ENCODE measurements at places on chromosomes 6 and 20. TPM values are rescaled to one million over a fixed set of nuclear protein-coding genes. Genes with fewer than 3 reads are reported as not detected.
A peak's percentile ranks its signal among the peaks of the same experiment; 100 is the strongest.

GRCh38 chr6:25511376-25511775, 140.6 kb upstream of the SCGN start:
- DNase-seq = no peak
- no peaks in the 10 kb centered on the region for H3K4me1 ChIP-seq
- H3K36me3 ChIP-seq = peaks cover 7% of the 10 kb centered on the region
- no peak overlapping the region for H3K4me3 ChIP-seq
- H3K27me3 ChIP-seq = no peaks in the 10 kb centered on the region

DNA sequence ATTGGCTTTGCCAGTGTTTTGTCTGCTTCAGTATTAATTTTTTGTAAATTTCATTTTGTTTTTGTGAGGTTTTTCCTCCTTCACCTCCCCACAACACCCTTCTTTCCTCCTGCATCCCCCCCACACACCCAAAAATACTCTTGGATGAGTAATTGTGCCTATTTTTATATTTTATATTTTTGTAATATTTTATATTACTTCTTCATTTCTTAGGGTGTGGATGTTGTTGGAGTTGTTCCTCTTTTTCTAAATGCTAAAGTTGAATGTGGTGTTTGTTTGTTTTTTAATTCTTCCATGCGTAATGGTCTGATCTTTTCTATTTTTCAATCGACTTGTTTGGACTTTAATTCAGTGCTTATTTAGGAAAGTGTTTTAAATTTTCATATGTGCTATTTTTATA, 420.5 kb upstream of the SOX4 start:
- H3K27me3 ChIP-seq = no peaks in the 10 kb centered on the region
- DNase-seq = no peak
- H3K4me1 ChIP-seq = no peaks in the 10 kb centered on the region

DNA sequence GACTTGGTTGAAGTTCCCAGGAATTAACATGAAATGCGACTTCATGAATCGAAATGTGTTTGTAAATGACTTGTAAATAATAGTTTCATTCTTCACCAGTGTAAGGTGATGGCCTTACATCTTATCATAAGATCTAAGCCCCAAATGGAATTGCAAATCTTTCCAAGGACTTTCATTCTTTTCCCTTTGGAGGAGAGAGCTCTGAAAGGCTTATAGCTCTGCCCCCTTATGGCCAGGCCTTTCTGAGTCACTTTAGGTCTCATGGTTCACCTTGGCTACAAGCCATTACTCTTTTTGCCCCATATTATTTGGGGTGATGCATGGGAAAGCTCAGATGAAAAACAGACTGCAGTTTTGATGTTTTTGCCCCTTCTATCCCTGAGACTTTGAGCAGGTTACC, 209.1 kb upstream of the BMP2 start:
- no peaks in the 10 kb centered on the region for H3K27me3 ChIP-seq
- DNase-seq = no peak
- no peaks in the 10 kb centered on the region for H3K4me1 ChIP-seq
- no peak overlapping the region for H3K27ac ChIP-seq

DNA sequence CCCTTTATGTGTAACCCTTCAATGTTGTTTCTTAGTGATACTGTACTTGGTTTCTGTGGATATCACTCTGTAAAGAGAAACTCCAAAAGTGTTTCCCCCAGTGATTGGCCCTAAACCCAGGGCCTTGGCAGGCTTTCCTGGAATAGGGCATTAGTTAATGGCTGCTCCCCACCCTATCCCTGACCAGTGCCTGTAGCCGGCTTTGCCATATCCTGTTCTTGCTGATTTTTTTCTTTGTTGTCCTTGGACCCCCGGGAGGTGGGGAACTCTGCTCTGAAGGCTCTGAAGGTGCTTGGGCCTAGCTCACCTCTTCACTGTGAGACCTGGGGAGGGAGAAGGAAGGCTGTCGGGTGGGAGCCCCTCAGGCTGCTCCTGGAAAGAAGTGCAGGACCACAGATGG, 120.1 kb downstream of the TCP11 start:
- no peak overlapping the region for H3K4me3 ChIP-seq
- H3K36me3 ChIP-seq = no peaks in the 10 kb centered on the region
- H3K27me3 ChIP-seq = no peaks in the 10 kb centered on the region
- H3K4me1 ChIP-seq = no peaks in the 10 kb centered on the region
- DNase-seq = no peak

DNA sequence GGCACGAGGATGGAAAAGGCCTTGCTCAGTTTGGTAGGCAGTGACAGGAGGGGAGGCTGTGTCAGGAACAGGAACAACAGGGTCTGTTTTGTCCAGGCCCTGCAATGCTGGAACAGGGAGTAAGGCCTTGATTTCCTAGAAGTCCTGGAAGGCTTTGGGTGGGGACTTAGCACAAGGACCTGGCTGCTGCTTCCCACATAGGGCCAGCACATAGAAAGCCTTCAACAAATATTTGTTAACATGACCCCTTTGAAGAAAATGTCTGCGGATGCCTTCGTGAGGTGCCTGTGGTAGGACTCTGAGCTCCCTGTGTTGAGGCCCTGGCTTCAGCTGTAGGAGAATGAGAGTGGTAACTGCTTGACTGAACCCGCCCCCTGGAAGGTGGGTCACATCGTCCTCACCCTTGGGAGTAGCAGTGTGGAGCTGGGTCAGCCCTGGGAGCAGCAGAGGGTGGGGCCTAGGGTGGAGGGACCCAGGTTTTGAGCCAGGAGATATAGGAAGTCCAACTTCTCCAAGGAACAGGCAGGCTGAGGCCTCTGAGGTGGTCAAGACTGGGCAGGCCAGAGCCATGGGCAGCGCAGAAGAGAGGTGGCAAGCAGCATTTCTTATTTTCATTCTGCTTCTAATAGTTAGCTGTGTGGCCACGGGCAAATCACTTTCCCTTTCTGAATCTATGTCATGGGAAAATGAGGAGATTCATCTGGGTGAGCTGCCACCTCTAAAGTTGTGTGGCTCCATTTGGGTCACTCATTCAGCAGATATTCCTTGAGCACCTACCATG, 50.0 kb downstream of the CNBD2 start:
- H3K4me3 ChIP-seq = no peak overlapping the region
- peaks cover 7% of the 10 kb centered on the region for H3K27me3 ChIP-seq
- H3K36me3 ChIP-seq = no peaks in the 10 kb centered on the region
- DNase-seq = no peak
- no peaks in the 10 kb centered on the region for H3K4me1 ChIP-seq

GRCh38 chr20:41140226-41141133, 3.1 kb downstream of the PLCG1 start:
- no peaks in the 10 kb centered on the region for H3K27me3 ChIP-seq
- H3K4me3 ChIP-seq = peak overlapping the region; percentile 85
- peak; percentile 29 for DNase-seq
- peaks cover 68% of the 10 kb centered on the region for H3K4me1 ChIP-seq
- H3K36me3 ChIP-seq = peaks cover 25% of the 10 kb centered on the region

DNA sequence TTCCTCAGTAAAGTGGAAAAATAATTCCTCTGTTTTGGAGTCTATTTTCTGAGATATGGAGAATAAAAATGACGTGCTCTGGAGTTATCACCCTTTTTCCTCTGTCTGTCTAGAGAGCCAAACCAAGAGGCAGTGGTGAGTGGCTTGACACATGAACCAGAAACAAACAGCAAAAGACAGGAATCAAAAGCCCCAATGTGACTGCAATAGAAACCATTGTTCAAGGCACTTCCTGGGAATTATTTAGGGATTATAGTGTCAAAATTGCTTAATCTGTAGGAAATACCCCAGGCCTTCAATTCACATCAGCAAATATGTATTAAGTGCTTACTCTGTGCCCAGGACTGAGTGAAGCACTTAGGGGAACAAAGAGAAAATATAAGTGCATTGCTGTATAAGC, 560.4 kb upstream of the JAG1 start:
- DNase-seq = no peak
- no peaks in the 10 kb centered on the region for H3K4me1 ChIP-seq
- H3K27me3 ChIP-seq = no peaks in the 10 kb centered on the region
- no peaks in the 10 kb centered on the region for H3K36me3 ChIP-seq
- H3K4me3 ChIP-seq = no peak overlapping the region

The ARFGEF3 gene
- 0.28 TPM for total RNA-seq

The CLVS2 gene
- not detected for total RNA-seq

The ANKRD6 gene
- total RNA-seq = 14.7 TPM

DNA sequence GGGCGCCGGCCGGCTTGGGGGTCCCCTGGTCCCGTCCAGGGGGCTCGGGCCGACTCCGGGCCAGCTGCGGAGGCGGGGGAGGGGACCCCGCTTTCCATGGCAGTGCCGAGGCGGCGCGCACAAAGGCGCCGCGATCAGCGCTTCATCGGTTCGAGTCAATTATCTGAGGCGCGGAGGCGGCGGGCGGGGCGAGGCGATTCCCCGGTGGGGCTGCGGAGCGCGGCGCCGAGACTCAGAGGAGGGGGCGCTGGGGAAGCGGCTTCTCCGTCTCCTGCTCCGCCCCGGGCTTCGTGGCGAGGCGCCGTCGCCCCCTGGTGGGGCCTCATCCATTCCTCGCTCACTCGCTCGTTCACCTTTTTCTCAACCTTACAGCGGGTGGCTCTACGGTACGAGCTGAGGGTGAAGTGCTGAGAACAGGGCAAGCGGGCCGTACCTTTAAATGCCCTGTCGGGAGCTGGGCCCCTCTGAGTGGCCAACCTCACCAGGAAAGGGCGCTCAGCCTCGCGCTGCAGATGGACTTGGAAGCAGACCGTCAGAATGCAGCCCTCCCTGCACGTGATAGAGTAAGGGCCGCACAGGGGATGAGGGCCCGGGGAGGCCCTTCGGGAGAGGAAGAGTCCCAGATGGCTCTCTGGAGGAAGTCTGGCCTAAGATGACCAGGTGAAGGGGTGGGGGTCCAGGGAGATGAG, 39.9 kb downstream of the SLC52A3 start:
- peak; percentile 67 for DNase-seq
- no peak overlapping the region for H3K27ac ChIP-seq
- H3K27me3 ChIP-seq = peaks cover 43% of the 10 kb centered on the region
- H3K4me3 ChIP-seq = peak overlapping the region; percentile 10
- H3K36me3 ChIP-seq = no peaks in the 10 kb centered on the region

GRCh38 chr20:38961530-38962043, 557 bp upstream of the DHX35 start:
- no peak for DNase-seq
- H3K27me3 ChIP-seq = no peaks in the 10 kb centered on the region
- H3K36me3 ChIP-seq = peaks cover 9% of the 10 kb centered on the region
- peaks cover 31% of the 10 kb centered on the region for H3K4me1 ChIP-seq
- H3K4me3 ChIP-seq = peak overlapping the region; percentile 95

- H3K36me3 ChIP-seq = no peaks in the 10 kb centered on the region
- DNase-seq = no peak
- no peak overlapping the region for H3K27ac ChIP-seq
- no peak overlapping the region for H3K4me3 ChIP-seq
- no peaks in the 10 kb centered on the region for H3K4me1 ChIP-seq
Measured at GRCh38 chr20:19633985-19634384, 124.1 kb upstream of the RIN2 start.
